ENCODE measurements at places on chromosomes 1 and 21. TPM values are rescaled to one million over a fixed set of nuclear protein-coding genes. Genes with fewer than 3 reads are reported as not detected.

Gene SELP
- total RNA-seq: 3.3 TPM

Gene CYP4A11
- 0.57 TPM for total RNA-seq

Gene FCRLA
- total RNA-seq: 0.30 TPM

Gene NPHP4
- total RNA-seq: 6.2 TPM

Gene FOXD3
- total RNA-seq: 0.35 TPM

DNA sequence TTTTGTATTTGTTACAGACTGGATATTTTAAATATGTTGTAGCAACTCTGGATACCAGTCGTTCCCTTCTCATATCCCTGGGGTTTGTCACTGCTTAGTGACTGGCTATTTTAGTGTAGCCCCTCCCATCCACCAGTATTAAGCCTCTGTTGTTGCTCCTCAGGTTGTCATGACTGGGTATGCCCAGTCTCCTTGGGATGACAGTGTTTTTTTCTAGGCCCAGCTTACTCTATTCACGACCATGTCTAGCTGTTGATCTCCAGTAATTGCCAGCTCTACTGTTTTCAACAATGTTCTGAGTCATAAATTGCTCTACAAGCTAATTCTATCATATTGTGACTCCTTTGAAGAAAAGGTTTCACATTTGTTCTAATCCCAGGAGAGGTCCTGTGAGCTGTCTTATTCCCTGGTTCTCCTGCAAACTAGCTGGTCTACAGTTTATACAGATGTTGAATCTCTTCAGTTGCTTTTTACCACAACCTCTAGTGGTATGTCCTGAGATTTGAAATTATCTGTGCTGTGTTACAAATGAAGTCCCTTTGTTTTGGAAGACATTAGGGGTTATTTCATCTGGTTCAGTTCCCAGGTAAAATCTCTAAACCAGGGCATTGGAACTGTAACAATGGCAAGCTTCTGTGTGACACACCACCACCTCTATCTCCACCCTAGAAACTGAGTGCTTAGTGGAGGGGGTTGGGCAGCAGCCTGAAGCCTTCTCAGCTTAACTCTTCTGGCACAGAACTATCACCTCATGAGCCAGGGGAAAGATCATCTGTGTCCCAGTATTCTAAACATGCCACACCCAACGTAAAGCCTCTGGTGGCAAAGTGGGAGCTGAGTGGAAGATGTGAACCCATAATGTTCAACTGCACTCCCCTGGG lies 124.6 kb downstream of the TRIM33 start:
- H3K4me3 ChIP-seq: no peak overlapping the region
- H3K36me3 ChIP-seq: no peaks in the 10 kb centered on the region
- no peaks in the 10 kb centered on the region for H3K27me3 ChIP-seq
- DNase-seq: no peak
- H3K27ac ChIP-seq: no peak overlapping the region

DNA sequence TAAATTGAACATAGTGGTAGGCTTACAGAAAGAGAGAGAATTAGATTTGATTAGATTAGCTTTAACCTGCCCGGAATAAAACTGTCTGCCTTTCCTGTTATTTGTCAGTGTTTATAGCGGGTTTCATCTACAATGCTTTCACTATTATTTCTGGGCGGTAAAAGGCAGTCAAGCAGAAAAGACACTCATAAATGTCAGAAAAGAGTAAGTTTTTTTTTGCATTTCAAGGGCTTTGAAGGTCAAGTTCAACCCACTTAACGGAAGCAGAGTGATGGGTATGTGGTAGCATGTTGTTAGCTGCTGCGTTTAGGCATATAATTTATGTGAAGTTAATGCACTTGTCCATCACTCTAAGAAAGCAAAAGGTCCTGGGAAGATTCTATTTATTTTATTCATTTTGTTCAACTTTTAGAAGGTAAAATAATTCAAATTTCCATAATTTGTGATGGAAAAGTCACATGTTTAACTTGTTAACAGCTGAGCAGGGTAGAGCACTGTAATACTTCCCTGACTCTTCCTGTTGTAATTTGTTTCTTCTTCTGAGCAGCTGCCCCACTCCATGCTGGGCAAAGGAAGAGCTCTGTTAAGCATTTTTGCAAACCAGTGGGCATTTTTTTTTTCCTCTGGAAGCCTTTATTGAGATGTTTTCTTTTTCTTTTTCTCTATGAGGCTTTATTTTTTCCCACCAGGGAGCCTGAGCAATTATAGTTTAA lies 220.1 kb downstream of the ST6GALNAC3 start:
- H3K36me3 ChIP-seq: no peaks in the 10 kb centered on the region
- no peaks in the 10 kb centered on the region for H3K4me1 ChIP-seq
- DNase-seq: no peak

- no peak overlapping the region for H3K4me3 ChIP-seq
- H3K27me3 ChIP-seq: no peaks in the 10 kb centered on the region
- no peaks in the 10 kb centered on the region for H3K4me1 ChIP-seq
- H3K36me3 ChIP-seq: no peaks in the 10 kb centered on the region
These were observed 13.2 kb downstream of the PPP1R12B start for GRCh38 chr1:202361701-202362100.

DNA sequence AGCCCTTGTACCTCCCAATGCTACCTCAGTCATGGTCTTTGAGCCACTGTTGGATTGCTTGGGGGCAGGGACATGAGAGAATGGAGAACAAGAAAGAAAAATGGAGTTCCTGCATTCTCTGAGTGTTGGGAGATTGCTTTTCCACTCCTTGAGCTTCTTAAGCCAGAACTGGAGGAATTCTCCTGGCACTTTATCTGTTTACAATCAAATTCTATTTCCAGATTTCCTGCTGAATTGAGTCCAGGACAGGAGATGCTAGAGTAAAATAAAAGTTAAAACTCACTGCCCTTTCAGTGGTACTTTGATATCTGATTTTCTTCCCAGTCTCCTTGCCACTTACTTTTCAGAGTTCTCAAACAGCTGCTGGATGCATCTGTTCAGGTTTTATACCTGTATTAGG lies 24.4 kb upstream of the DEPDC1 start:
- DNase-seq: no peak
- H3K27ac ChIP-seq: no peak overlapping the region

GRCh38 chr1:40966417-40966816 lies 13.1 kb upstream of the CTPS1 start:
- H3K4me3 ChIP-seq: no peak overlapping the region
- H3K36me3 ChIP-seq: no peaks in the 10 kb centered on the region
- no peak overlapping the region for H3K27ac ChIP-seq
- DNase-seq: no peak
- no peaks in the 10 kb centered on the region for H3K4me1 ChIP-seq

GRCh38 chr1:243597383-243597782 lies 252.7 kb downstream of the AKT3 start:
- no peak overlapping the region for H3K27ac ChIP-seq
- DNase-seq: no peak
- no peaks in the 10 kb centered on the region for H3K36me3 ChIP-seq
- H3K4me1 ChIP-seq: no peaks in the 10 kb centered on the region
- no peak overlapping the region for H3K4me3 ChIP-seq

GRCh38 chr21:18940791-18941190 lies 537.2 kb upstream of the TMPRSS15 start:
- no peaks in the 10 kb centered on the region for H3K4me1 ChIP-seq
- no peak for DNase-seq
- H3K27me3 ChIP-seq: no peaks in the 10 kb centered on the region
- H3K27ac ChIP-seq: no peak overlapping the region
- no peak overlapping the region for H3K4me3 ChIP-seq
- H3K36me3 ChIP-seq: no peaks in the 10 kb centered on the region

- peaks cover 30% of the 10 kb centered on the region for H3K27me3 ChIP-seq
- no peaks in the 10 kb centered on the region for H3K36me3 ChIP-seq
- no peak overlapping the region for H3K27ac ChIP-seq
- no peak overlapping the region for H3K4me3 ChIP-seq
These were observed 3.6 kb downstream of the COL9A2 start for GRCh38 chr1:40313329-40313957.

- H3K36me3 ChIP-seq: no peaks in the 10 kb centered on the region
- no peaks in the 10 kb centered on the region for H3K27me3 ChIP-seq
- DNase-seq: no peak
- H3K4me3 ChIP-seq: no peak overlapping the region
These were observed 11.0 kb downstream of the AGTRAP start for GRCh38 chr1:11746795-11747487.

DNA sequence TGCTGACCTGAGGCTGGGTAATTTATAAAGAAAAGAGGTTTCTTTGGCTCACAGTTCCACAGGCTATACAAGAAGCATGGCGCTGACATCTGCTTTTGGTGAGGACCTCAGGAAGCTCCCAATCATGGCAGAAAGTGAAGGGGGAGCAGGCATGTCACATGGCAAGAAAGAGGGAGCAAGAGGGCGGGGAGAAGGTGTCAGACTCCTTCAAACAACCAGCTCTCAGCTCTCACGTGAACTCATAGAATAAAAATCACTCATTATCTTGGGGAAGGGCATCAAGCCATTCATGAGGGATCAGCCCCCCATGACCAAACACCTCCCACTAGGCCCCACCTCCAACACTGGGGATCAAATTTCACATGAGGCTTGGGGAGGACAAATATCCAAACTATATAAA lies 266.8 kb downstream of the RHOU start:
- H3K27ac ChIP-seq: no peak overlapping the region
- H3K4me1 ChIP-seq: no peaks in the 10 kb centered on the region
- no peaks in the 10 kb centered on the region for H3K27me3 ChIP-seq

DNA sequence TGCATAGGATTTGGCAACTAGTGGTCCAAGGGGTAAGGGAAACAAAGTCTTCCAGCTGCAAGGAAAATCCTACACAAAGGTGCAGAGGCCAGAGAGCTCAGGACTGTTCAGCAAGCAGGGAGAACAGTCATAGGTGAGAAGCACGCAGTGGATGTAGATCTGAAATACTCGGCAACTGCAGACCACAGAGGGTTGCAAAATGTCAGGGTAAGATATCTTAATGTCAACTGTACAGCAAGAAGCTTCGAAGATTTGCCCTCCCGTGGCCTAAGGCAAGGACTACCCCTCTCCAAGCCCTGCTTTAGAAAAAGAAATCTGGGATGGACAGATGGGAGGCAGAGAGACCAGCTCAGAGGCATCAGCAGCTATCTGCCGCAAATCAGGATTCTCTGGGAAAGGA lies 153.4 kb upstream of the IRF2BP2 start:
- H3K4me1 ChIP-seq: no peaks in the 10 kb centered on the region
- H3K27me3 ChIP-seq: no peaks in the 10 kb centered on the region
- H3K4me3 ChIP-seq: no peak overlapping the region
- no peak for DNase-seq

- H3K4me3 ChIP-seq: no peak overlapping the region
- H3K36me3 ChIP-seq: no peaks in the 10 kb centered on the region
- H3K4me1 ChIP-seq: no peaks in the 10 kb centered on the region
- H3K27me3 ChIP-seq: no peaks in the 10 kb centered on the region
- DNase-seq: no peak
These were observed 10.7 kb upstream of the GPR25 start for GRCh38 chr1:200861937-200862647.

DNA sequence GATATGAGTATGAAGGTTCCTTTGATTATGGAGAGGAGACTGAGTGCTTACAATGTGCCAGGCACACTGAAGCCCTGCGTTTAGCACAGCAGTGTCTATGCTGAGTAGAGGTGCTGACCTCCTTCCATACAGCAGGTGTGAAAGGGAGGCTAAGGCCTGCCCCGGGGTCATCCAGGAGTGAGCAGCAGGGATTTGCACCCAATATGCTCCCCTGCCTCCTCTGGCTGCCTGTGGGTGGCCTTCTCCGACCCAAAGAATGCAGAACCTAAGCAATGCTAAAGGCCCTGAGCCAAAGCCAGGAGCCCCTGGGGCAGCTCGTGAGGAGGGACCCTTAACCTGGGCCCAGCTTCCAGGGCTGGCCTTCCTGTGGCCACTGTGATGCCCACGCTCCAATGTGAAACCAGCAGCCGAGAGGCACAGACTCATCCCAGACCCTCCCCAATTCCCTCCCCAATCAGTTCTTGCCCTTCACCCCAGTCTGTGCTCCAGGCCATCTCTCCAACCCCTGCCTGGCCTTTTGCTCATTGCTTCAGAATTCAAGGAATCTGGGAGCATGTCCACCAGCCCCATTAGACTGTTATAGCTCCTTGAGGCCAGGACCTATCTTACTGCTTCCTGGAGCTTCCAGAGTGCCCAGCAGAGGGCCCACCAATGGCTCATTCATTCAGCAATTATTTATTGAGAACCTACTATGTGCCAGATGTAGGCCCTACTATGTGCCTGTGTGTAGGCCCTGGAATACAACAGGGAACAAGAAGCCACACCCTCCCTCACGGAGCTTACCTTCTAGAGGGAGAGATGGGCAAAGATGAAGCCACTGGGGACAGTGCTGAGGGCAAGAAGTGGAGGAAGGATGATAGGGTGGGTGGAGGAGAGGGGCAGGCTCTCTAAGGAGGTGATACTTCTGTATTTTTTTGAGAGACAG lies 53.3 kb downstream of the TAS1R2 start:
- H3K27me3 ChIP-seq: no peaks in the 10 kb centered on the region
- H3K4me1 ChIP-seq: no peaks in the 10 kb centered on the region
- H3K36me3 ChIP-seq: no peaks in the 10 kb centered on the region
- H3K4me3 ChIP-seq: no peak overlapping the region
- no peak for DNase-seq
- no peak overlapping the region for H3K27ac ChIP-seq

GRCh38 chr1:18265641-18266040 lies 158.0 kb downstream of the IGSF21 start:
- no peaks in the 10 kb centered on the region for H3K4me1 ChIP-seq
- no peaks in the 10 kb centered on the region for H3K27me3 ChIP-seq
- DNase-seq: no peak

- H3K27me3 ChIP-seq: no peaks in the 10 kb centered on the region
- no peak for DNase-seq
- no peak overlapping the region for H3K4me3 ChIP-seq
- H3K4me1 ChIP-seq: no peaks in the 10 kb centered on the region
These were observed 89.5 kb downstream of the DENND1B start for GRCh38 chr1:197685785-197686184.

DNA sequence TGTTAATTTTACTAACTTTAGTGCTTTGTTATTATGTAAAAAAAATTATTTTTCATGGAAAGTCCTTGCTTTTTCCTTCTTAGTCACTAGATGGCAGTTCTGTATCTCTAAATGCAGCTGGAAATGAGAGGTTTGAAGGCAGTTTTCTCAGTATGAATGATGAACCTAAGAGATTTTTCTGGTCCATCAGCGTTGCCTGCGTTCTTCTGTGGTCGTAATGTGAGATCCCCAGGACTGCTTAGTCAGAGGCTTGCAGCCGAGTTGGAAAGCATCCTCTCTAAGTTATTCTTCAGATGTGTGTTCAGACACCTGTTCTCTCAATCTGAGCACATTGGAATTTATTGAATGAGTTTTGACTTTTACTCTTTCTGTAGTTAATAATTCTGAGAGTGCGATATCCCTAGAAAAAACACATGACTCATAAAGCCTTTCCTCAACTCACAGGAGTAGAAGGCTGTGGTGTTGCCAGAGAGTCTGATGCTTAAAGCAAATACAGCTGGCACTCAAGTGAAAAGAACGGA lies 99.3 kb downstream of the FMN2 start:
- H3K27me3 ChIP-seq: no peaks in the 10 kb centered on the region
- no peak overlapping the region for H3K27ac ChIP-seq
- no peaks in the 10 kb centered on the region for H3K36me3 ChIP-seq
- no peak for DNase-seq

GRCh38 chr1:2946999-2947690 lies 74.1 kb upstream of the ACTRT2 start:
- no peaks in the 10 kb centered on the region for H3K4me1 ChIP-seq
- H3K27ac ChIP-seq: no peak overlapping the region
- H3K27me3 ChIP-seq: no peaks in the 10 kb centered on the region
- no peaks in the 10 kb centered on the region for H3K36me3 ChIP-seq
- DNase-seq: no peak

GRCh38 chr21:26637201-26637745 lies 64.2 kb upstream of the CYYR1 start:
- no peak overlapping the region for H3K27ac ChIP-seq
- no peak overlapping the region for H3K4me3 ChIP-seq
- no peaks in the 10 kb centered on the region for H3K36me3 ChIP-seq

GRCh38 chr1:243452092-243452491 lies 196.3 kb downstream of the SDCCAG8 start:
- H3K36me3 ChIP-seq: no peaks in the 10 kb centered on the region
- H3K27me3 ChIP-seq: no peaks in the 10 kb centered on the region
- H3K4me1 ChIP-seq: no peaks in the 10 kb centered on the region
- DNase-seq: no peak
